ENCODE measurements at places on chromosomes 6 and 20.

DNA sequence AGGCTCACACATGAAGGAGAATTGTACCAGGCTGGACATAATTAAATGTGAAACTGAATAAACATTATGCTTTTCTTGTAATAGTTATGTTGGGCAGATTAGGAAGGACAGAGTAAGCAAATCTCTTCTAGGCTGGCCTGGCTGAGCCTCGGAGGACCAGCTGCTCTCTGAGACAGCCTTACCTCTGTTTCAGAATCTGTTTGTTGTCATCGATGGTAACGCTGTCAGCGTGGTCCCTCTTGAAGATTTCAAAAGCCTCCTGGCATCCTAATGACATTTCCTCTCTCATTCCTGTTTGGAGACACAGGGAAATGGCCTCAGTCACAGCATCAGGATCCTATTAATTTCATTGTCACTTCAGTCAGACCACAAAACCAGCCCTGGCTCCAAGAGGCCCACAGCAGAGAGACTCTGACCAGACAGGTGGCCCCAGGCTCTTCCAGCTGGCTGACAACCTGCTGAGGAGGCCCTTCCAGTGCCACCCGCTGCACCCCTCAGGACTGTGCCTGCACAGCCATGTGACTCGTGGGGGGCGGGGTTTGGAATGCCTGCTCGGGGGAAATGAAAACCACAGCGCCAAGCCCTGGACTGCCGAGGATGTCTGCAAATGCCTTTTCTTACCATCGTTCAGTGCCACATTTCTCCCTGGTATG is 108.5 kb upstream of the KCNK16 start:
- no peak for DNase-seq

DNA sequence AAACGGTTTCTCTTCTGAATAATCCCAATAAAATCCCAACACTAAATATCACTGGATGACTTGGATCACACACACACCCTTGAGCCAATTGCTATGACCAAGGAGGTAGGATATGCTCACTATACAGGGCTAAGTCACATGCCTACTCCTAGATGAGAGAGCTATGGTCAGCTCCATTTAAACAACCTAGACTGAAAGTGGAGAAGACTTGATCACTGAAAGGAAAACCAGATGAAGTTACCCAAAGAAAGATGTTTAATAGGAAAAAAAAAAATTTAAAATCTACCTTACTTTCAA is 18.9 kb upstream of the COL19A1 start:
- no peak for DNase-seq

GRCh38 chr6:155882527-155883333 is 427.1 kb upstream of the NOX3 start:
- DNase-seq = no peak

DNA sequence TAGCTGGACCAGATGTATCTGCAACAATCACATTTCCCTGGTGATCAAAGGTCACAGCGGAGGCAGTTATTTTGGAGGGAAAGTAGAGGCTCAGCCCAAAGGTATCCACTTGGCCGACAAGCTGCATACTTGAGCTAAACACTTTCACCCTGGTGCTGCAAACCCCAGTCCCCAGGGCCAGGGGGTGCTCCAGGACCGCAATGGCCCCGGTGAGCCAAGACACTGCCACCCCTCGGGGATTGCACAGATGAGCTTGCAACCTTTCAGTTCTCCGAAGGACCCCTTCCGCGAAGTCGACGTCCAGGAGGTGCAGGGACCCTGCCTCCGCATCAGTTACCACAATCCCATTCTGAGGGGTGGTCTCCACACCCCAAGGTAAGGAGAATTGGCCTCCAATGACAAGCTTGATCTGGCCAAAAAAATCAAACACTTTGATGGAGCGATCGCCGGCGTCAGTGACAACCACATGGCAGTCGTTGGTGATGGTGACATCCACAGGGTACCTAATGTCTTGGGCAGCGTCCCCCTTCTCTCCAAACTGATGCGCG is 823 bp downstream of the NHLRC1 start:
- peak; percentile 81 for DNase-seq

- DNase-seq = no peak
Observed at GRCh38 chr6:106381881-106382280, 21.4 kb downstream of the CRYBG1 start.

DNA sequence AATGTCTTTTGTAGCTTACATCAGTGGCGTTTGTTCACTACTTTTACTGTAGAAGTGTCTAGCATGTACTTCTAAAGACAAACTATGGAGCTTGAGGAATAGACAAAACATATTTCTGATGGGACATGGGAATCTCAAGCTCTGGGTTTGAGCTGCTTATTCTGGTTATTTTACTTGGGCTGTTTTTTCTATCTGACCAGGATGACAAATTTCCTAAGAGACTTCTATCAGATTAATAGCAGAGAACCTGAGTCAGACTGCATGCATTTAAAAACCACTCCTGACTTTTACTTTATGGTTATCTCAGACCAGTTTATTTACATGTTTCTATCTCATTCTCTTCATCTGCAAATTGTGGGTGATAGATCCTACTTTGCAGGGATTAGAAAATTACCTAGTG is 1282.3 kb upstream of the GJE1 start:
- DNase-seq = no peak

DNA sequence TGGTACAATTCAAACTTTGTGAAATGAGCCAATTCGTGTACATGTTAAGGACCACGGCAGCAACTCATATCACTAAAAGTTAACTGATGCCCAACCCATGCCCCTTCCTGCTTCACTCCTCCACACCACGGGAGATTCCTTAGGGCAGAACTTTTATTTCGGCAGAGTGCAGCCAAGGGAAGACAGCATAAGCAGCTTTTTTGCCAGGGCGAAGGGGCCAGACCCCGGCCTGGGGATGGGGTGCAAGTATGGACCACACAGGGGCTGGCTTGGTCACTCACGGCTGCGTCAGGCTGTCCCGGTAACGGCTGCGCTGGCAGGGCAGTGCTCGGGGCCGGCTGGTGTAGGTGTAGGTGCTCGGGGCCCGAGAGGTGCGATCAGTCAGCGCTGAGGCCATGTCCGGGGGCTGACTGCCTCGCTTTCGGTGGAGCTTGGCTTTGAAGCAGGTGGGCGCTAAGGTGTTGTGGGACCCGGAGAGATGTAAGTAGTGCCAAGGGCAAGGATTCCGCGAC is 792 bp downstream of the RSPH3 start:
- DNase-seq = no peak

- peak; percentile 60 for DNase-seq
Observed at GRCh38 chr6:151440930-151441329, 11.0 kb downstream of the RMND1 start.

DNA sequence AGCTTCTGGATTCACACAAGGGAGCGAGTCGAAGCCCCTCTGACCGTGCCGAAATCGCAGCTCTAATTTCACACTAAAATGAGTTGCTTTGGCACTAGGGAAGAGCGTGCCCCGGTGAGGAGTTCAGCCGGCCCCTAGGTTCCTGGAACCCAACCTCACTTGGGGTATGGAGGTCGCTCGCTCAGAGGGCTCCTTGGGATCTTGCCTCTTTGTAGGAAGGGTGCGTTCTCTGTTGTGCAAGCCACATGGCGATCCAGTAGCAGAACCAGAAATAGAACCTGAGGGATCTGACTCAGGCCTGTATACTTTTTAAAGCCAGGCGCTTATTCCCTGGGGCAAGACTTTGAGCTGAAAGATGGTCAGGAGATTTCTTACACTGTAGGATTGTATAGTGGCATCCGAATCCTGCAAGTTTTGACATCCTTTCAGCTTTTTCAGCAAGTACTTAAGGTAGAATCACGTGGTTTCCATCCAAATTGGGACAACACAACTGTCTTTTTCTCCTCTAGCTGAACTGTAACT is 861 bp upstream of the RALGAPA2 start:
- no peak for DNase-seq

GRCh38 chr20:13424174-13424833 is 203.2 kb downstream of the ISM1 start:
- no peak for DNase-seq

- DNase-seq = no peak
Observed at GRCh38 chr6:115796061-115796460, 264.6 kb downstream of the FRK start.

DNA sequence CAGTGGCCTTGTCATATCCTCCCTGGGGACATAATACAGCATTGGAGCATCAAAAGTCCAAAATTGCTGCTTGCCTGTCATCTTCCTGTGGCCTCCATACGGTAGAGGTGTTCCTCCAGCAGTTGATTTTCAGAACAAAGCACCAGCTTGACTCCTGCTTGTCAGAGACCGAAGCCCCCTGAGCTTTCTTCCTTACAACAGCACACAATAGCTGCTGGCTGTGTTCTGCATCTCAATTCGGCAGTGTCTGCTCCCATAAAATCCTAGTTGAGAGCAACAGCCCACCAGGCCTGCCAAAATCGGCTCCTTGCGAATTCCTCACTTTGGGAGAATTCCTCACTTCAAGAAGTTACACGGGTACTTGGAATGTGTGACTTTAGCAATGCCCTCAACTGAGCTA is 372.9 kb downstream of the SAMD5 start:
- DNase-seq = no peak

DNA sequence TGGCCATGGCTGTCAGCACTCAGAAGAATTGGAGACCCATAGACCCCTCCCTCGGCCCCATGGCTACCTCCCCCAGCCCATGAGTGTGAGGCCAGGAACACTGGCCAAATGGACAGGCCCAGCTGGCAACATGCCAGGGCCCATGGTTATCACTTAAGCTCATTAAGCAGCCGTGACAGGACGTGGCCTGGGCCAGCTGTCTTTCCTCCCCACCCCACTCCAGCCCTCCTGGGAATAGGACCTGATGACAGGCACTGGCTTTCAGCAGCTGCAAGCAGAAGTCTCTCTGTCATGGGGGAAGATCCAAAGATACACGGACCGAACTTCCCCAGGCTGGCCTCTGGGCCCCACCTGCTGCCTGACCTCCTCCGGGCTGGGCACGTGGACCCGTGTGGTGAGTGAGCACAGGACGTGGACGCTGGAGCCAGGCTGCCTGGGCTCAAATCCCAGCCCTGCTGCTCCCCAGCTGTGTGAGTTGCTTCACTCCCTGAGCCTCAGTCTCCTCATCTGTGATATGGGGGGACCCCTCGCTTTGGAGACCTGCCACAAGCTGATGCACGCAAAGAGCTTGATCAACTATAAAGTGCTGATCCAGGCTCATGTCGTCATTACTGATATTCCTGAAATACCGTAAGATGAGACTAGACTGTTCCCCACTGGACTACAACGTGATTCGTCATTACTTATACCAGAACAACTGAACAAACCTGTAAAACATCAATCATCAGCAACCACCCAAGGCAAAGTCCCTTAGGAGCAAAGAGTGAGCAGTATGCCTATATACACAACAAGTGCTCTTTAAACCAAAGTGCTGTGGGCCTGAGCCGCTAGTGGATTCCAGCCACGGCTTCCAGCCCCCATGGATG is 22.0 kb upstream of the VSTM2L start:
- DNase-seq = no peak

DNA sequence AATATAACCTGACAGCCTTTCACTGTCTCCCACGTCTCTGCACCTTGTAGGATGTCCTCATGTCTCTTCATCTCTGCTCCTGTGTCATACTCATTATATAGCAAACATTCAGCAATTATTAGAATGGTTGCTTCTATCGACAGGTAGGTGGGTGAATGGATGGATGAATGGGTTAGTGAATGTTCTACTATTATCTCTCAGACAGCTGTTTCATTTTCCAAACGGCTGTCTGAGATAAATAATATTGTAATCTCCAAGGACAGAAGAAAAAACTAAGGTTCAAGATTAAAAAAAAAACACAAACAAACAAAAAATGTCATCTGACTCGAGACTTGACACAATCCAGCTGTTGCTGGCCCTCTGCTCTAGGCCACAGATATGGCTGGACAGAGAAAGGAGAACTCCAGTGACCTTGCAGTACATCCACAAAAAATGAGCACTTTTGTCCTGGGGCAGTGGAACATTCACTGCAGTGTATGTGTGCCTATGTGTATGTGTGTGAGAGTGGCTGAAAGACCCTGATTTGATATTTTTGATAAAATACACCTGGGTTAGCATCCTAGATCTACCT is 2.1 kb downstream of the HNF4A start:
- DNase-seq = no peak

DNA sequence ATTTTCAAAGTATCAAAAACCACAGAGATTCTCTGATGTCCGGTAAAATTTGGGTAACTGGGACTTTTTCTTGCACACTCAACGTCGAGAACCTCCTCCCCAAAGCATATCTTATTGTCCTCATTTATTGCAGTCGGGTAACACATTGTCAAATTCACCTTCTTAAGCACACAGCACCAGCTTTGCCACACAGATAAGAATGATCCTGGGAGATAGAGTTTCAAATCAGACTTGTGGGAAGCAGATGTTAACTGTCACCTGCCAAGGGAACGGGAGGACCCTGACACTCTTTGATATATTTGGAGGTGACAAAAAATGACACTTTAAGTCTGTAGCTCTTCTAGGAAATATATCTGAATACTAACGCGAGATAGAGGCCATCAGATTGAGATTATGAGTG is 282.1 kb upstream of the BMP2 start:
- DNase-seq = no peak

GRCh38 chr6:152150196-152150595 is 342.7 kb downstream of the ESR1 start:
- no peak for DNase-seq

All from Karpas-422 (cell line).